ENCODE measurements at places on chromosomes 2 and 18.

- DNase-seq: no peak
These were observed 997.0 kb upstream of the ACVR2A start for GRCh38 chr2:146847846-146848245.

GRCh38 chr2:120818441-120818920, 82.8 kb downstream of the GLI2 start:
- no peak for DNase-seq

- DNase-seq: no peak
These were observed 185.5 kb upstream of the DOK6 start for GRCh38 chr18:69215161-69215560.

DNA sequence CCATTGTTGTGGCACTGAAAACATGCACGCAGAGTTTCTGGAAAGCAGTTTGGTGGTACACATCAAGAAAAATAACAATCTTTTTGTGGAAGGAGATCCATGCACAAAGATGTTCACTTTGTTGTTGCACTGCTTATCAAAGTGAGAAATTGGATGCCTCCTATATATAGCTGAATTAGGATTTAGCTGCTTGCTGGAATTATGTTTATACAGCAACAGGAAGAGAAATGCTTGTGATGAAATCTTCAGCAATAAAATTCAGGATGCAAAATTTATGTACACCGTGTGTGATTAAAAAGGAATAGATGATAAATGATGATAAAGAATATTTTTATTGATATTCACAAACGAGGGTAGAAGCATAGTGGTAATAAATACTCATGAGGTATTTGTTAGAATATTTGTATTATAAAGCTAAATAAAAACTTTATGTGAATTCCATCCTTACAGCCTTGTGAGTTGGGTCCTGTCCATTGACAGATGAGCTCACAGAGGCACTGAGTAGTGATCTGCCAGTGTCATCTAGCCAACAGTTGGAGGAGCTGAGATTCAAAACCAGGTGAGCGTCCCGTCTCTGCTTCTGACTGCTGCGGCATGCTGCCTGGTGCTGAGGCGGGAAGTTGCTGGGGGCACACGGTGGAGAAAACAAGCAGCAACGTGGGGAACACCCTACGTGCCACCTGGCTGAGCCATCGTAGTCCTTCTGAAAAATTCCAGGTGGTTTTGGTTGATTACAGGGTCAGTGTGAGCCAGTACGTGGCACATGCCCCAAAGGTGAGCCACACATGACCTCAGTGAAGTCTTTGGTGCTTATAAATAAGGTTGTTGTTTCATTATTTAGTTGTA, 80.2 kb downstream of the ASAP2 start:
- DNase-seq: no peak

DNA sequence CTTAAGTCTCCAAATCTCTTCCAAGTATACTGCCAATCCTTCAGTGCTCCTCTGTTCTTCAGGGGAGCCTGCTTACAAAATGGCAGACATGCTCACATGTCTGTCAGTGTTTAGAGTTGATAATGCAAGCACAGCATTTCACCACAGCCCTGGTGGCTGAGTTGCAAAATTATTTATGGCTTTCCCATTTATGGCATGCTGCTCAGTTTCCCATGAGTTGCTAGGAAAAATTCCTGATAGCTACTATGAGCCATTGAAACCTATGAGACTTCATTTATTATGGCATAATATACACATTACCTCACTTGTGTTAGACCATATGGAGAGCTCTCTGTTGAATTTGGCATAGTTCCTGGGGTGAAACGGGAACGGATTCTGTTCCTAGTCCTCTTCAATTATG, 448.7 kb upstream of the TCF4 start:
- DNase-seq: no peak

DNA sequence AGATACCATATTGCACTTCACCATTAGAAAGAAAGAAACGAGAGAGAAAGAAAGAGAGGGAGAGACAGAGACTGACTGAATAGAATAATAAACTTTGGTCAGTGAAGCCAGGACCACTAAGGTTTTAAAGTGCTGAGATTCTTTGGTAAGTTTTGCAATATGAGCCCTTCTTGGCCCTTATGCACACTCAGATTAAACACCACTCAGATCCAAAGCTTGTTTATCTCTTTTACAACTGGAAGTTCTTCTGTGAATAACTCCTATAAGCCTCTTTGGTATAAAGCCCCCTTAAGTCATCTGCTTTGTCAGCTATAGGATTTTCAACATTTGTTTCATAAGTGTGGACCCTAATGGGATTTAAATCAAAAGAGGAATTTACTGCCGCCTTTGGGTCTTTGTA, 40.8 kb downstream of the PID1 start:
- no peak for DNase-seq

DNA sequence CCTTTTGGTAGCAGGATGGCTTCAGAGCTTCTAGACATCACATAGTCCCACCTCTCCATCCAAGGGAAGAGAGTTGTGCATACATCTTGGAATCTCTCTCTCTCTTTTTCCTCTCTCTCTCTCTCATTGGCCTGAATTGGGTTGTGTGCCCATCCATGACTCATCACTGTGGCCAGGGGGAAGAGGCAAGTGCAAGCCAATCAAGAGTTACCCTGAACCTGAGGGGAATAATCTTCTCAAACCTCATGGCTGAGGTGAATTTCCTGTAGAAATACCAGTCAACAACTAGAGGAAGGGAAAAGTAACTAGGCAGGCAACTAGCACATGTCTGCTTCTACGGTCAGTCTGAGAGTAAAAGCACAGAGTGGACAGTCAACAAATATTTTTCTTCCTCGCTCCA, 7.3 kb upstream of the CHN1 start:
- DNase-seq: no peak

DNA sequence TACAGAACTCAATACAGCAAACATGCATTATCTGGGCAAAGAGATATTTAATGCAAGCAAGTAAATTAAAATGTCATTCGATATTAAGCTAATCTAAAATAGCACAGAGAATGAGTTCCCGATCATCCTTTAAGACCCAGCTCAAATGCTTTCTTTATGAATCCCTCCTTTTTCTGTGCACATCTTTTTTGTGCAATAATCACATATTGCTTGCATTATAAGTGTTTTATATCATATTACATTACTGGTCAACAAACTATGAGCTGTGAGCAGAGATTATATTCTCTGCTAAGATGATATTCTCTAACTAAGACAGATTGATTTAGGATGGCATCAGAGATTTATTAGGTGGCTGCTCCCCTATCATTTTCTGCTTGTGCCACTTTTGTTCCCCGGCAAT, 146.1 kb downstream of the ERBB4 start:
- DNase-seq: no peak

GRCh38 chr2:152396763-152397162, 61.8 kb downstream of the FMNL2 start:
- DNase-seq: no peak

DNA sequence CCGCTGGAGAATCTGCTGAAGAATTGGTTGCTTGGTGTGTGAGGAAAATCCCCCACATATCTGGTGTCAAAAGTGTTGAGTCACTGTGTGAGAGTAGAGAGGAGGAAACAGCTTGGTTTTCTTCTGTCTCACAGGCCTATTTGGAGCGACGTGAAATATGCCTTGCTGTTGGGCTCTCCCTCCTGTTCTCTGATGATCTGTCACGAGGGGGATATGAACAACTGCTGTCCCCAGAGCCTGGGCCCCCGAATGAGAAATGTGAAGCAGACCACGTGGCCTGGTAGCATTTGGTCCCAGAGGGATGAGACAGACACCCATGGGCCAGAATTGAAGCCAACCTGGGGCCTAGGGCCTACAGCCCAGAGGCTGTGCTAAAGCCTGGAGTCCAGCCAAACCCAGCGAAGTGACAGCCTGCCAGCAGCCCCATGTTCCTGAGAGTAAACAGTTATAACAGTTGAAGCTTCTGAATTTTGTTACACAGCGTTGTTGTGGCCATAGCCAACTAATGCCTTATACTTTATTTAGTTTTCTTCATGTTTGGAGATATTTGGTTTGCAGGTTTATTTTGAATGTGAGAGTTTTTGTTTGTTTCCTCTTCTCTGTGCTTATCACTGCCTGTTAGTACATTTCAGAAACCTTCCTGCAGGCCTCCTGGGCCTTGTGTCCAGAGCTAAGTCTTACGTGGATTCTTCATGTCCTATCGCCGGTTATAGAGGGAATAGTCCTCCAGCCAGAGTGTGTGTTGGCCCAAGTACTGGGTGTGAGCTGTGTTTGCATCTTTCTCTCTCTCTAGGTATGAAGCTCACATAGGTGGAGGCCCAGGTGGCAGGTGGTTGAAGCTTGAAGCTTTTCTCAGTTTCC, 18.7 kb upstream of the COLEC12 start:
- no peak for DNase-seq

GRCh38 chr18:63421514-63421913, 762 bp downstream of the VPS4B start:
- no peak for DNase-seq

- DNase-seq: peak; percentile 68
These were observed 212.1 kb upstream of the NCKAP5 start for GRCh38 chr2:133780099-133780996.

GRCh38 chr2:238527565-238527964, 100.8 kb downstream of the ASB1 start:
- DNase-seq: no peak

DNA sequence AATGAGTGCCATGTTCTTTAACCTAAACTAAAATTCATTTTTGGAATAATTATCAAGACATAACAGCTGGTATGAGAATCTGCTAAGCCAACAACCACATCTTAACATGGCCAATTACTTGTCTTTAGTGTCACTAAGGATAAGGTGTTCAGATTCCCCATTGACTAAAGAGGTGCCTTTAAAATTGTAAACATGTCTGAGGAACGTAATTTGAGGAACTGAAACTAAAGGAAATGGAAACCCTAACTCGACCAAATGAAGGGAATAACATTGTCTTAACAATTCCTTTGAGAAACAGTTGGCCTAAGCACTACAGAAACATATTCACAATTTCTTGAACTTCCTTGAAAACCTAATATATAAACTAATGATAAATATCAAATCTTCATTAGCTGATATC, 355.4 kb upstream of the GULP1 start:
- DNase-seq: peak; percentile 10

- no peak for DNase-seq
These were observed 44.9 kb downstream of the CPO start for GRCh38 chr2:206984206-206984605.

- DNase-seq: no peak
These were observed 34.3 kb downstream of the LPIN2 start for GRCh38 chr18:2978661-2979106.

GRCh38 chr18:56076723-56077122, 488.7 kb upstream of the TCF4 start:
- DNase-seq: no peak

- no peak for DNase-seq
These were observed 185.2 kb upstream of the SLC39A10 start for GRCh38 chr2:195471807-195472206.

- DNase-seq: no peak
These were observed 106.3 kb upstream of the GPC1 start for GRCh38 chr2:240329116-240329665.

DNA sequence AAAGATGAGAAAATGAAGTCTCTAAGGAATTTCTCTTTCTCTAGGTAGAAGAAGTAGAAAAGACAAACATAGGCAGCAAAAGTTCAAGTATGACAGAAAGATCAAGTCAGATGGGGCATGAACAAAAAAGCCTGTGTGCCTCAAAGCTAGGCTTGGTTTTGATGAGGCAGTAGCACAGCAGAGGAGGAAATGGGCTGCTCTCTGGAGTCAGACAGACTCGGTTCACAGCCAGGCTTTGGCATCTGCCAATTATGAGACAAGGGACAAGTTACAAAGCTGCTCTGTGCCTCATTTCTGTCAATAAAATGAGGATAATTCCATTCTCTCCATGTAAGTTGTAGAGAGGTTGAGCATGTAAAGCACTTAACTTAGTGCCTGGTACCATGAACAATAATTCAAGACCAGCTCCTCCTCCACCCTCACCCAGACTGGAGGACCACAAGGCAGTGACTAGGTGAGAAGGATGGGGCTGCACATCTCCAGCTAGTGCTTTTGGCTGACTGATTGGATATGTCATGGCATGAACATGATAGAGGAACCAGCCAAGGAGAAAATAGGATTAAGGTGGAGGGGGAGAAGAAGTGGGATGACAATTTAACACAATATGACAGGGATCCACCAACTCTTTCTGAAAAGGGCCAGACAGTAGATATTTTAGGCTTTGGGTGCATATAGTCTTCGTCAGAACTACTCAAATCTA, 84.6 kb downstream of the TMEM163 start:
- no peak for DNase-seq

GRCh38 chr2:70616168-70616694, 62.6 kb upstream of the TGFA start:
- DNase-seq: no peak

All from NAMALWA (cell line).